Mesenteric fat pad (tissue), 1 donor: ENCODE measurements at places on chromosomes 11 and 22. TPM values are rescaled to one million over a fixed set of nuclear protein-coding genes. Genes with fewer than 3 reads are reported as not detected.
A peak's percentile ranks its signal among the peaks of the same experiment; 100 is the strongest.

Gene C11orf42
- total RNA-seq = not detected

DNA sequence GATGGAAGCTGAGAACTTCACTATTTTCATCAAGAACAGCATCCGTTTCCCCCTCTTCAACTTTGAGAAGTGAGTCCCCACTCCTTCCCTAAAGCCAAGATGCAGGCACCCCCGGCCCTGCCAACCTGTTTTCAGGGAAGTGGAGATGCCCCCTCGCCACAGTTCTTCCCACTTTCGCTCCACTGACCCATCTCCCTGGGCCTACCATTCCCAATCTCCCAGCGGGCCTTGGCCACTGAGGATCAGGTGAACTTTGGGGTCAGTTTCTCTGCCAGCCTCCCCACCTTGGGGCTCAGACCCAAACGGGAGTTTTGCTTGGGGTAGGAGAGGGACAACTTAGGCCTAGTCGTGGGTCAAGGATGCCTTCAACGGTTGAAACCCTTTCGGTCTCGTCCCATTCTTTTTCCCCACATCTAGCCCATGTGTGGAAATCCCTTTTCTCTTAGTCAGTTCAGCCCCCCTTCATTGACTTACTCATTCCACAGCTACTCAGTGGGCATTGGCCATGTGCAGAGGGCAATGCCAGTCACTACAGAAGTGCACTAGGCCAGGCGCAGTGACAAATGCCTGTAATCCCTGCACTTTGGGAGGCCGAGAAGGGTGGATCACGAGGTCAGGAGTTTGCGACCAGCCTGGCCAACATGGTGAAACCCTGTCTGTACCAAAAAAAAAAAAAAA lies 10.6 kb downstream of the P2RX3 start:
- no peak for DNase-seq

DNA sequence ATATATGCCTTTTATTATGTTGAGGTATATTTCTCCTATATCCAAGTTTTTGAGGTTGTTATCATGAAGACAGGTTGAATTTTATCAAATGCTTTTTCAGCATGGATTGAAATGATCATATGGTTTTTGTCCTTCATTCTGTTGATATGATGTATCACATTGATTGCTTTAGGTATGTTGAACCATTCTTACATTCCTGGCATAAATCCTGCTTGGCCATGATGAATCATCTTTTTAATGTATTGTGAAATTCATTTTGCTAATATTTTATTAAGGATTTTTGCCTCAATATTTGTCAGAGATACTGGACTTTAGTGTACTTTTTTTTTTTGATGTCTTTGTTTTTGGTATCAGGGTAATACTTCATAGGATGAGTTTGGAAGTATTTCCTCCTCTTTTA lies 283.8 kb upstream of the C11orf87 start:
- DNase-seq = no peak

GRCh38 chr11:36452961-36453360 lies 57.1 kb downstream of the TRAF6 start:
- no peak for DNase-seq

Gene IL17REL
- total RNA-seq = not detected

GRCh38 chr11:19919050-19919561 lies 206.5 kb downstream of the NAV2 start:
- DNase-seq = no peak

Gene NAALAD2
- 2.7 TPM for total RNA-seq

- no peak for DNase-seq
Measured at GRCh38 chr22:41023299-41023623, 69.1 kb upstream of the EP300 start.

DNA sequence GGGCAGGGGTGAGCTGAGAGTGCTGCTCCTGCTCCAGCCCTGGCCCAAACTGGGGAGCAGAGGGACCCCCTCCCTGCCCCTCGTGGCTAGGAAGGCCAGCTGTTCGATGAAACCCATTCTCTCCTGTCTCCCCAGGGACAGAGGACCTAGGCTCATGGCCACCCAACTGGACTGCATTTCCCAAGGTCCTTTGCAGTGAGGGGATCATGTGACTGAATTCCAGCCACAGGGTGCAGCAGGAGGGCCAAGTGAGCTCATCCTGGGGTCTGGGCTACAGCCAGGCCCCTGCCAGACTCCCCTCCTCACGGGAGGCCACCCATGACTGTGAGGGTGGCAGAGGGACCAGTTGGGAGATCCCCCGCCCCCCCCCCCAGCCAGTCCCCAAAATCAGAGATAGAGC lies 777.6 kb downstream of the TBC1D22A start:
- no peak for DNase-seq

DNA sequence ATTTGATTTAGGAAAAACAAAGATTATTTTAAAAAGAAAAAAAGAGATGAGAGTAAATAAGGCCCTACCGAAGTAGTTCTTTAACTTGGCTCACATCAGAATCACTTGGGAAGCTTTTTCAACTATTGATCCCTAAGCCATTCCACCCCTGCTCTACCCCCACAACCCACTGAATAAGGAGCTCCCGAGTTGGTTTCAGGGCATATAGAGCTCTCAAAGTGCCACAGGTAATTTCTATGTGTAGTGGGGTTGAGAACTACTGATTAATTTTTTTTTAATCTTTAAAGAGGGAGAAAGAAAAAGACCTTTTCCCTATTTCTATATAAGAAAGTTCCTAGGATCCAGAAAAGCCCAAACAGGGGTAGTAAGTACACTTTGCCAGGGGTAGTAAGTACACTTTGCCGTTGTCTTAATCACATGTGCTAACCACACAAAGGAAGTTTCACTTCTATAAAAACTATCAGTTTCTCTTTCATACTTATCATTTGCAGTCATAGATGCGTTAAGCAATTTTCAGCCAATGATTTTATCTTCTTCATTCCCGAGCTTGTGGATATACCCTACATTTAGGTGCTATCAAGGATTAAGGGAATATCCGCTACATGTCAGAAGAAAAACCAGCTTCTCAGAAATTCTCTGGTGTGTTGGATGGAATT lies 108.4 kb upstream of the ZC3H12C start:
- DNase-seq = no peak

Gene CCDC157
- total RNA-seq = 0.77 TPM

Gene SOX10
- not detected for total RNA-seq

Gene TANGO2
- total RNA-seq = 34.8 TPM

- DNase-seq = no peak
Measured at GRCh38 chr11:88359114-88359513, 21.6 kb upstream of the CTSC start.

- DNase-seq = no peak
Measured at GRCh38 chr11:32416301-32416700, 19.0 kb downstream of the WT1 start.

Gene MCHR1
- total RNA-seq = not detected

DNA sequence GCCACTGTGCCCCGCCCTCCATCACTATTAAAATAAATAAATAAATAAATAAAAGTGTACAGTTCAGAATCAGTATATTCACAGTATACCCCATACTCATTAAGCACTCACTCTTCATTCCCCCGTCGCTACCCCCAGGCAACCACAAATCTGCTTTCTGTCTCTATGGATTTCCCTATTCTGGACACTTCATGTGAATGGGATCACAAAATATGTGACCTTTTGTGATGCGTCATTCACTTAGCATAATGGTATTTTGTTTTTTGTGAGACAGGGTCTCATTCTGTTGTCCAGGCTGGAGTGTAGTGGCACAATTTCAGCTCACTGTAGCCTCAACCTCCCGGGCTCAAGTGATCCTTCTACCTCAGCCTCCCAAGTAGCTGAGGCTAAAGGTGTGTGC lies 52.8 kb downstream of the RBX1 start:
- DNase-seq = no peak

DNA sequence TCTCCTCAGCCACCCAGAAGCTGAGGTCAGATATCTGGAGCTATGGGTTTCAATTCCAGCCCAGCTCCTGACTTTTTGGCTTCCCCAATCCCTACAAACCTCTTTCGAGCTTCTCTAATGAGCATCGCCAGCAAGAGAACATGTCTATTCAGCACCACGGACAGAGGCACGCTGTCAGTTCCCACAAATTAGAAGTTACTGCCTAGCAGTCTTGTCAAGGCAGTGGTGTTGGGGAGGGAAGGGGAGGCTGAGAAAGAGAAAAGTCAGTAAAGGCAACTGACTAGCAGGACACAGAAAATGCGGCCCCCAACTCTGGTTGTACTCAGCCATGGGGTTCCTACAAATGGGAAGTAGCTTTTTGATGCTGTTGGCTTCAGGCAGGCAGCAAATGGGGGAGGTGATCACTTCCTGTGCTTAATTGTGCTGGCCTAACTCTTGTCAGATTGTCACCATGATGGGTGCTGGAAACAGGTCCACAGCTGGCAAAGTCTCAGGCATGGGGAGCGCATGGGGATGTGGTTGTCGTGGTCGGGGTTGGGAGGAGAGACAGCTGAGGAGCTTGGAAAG lies 205.9 kb downstream of the ST3GAL4 start:
- DNase-seq = no peak

Gene OR10A2
- total RNA-seq = not detected

- no peak for DNase-seq
Measured at GRCh38 chr22:34645375-34645774, 420.6 kb upstream of the ISX start.

DNA sequence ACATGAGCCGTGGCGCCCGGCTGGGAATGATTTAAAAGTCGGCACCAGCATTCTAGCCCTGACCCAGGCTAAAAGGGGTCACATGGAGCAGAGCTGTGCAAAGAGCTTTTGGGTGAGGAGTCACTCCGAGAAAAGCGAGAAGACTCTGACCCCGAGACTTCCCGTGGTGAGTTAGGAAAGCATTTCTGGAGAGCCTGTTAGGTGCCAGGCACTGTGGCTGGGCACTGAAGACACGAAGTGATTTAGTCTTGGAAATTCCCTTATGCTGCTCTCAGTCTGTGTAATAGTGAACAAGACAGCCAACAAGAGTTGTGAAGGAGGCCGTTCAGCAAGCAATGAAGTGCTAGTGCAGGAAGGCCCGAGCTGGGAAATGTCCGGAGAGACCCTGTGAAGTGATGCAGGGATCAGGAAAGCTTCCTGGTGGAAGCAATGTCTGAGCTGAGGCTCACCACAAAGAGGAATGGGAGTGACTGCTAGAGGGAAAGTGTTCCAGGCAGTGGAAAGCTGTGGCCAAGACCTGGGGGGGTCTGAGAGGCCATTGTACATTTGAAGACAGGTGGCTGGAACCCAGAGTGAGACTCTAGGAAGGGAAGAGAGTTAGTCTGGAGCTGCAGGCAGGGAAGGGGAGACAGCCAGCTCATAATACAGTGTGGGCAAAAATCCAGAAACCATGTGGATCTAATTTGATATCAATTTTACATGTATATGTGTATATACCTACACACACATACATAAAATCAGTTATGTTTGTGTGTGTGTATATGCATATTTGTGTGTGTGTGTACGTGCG lies 31.6 kb downstream of the MARK2 start:
- no peak for DNase-seq

DNA sequence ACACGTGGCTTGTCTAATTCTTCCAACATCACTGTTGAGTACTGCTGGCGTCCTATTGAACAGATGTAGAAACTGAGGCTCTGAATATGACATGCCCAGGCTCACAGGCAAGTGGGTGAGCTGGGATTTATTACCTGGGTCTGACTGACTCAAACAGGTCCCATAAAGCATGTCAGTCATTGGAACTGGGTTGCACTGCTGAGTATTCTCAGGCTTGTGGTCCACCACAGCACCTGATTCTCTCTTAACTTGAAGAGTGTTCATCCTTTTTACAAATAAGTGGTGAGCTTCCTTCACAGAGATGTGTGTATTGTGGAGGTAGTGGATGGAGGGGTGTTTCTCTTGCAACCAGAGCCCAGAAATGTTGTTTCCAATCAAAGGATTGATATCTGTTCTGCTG lies 44.5 kb downstream of the SC5D start:
- DNase-seq = no peak

- DNase-seq = no peak
Measured at GRCh38 chr11:10042699-10043098, 251.3 kb downstream of the SBF2 start.

- no peak for DNase-seq
Measured at GRCh38 chr11:129440028-129440713, 64.5 kb downstream of the BARX2 start.

DNA sequence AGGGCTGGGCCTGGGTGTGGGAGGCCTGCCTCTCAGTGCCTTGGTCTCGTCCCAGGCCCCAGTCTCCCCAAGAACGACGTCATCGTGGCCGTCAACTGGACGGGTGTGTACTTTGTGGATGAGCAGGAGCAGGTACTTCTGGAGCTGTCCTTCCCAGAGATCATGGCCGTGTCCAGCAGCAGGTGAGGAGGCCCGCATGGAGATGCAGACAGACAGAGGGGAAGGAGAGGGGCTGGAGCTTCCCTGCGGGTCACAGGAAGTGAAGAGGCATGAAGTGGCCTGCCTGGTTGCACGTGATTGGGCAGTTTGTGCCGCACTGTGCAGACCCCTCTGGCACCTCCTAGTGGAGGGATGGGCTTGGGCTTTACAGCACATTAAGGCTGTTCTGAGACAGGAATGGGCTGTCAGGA lies 70.4 kb downstream of the MYO7A start:
- peak; percentile 79 for DNase-seq

DNA sequence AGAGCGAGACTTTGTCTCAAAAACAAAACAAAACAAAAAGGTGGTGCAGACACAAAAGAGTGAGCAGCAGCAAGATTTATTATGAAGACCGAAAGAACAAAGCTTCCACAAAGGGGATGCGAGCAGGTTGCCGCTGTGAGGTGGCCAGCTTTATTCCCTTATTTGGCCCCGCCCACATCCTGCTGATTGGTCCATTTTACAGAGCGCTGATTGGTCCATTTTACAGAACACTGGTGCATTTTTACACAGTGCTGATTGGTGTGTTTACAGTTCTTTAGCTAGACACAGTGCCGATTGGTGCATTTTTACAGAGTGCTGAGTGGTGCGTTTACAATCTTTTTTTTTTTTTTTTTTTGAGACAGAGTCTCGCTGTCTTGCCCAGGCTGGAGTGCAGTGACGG lies 77.4 kb downstream of the CECR2 start:
- DNase-seq = no peak

DNA sequence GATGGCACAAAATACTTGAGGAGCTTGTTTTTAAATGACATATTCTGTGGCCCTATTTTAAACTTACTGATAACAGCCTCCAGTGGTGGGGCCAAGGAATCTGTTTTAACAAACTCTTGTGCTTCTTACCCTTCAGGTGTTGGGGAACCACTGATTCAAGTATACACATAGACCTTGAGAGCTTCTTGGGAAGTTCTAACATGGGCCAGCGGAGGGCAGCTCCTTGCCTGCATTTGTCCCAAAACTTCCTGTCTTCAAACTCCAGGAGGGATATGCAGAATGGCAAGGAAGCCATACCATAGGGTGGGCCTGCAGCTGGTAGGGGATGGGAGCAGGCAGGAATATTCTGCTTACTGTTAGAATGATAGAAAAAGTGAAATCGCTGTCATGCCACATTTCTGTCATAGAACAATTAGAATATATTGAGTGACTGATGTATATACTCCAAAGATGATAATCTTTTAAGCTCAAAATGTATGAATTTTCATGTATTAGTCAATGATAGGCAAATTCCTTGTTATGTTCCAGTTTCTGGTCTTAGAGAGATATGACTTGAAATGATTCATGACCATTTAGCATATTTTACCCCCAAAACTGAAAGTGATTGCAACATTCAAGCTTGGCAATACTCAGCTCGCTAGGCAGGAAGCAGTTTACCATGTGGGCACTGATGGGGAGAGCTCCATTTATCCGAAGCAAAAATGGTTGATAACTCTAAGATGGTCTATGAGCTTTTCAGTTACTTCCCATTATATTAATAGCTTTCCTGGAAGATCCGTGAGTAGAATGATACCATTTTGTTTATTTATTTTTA lies 9.2 kb downstream of the EXT2 start:
- no peak for DNase-seq

Gene KCNE3
- total RNA-seq = 13.3 TPM

Gene ZNF280A
- not detected for total RNA-seq

Gene TCN1
- total RNA-seq = not detected

GRCh38 chr22:31639436-31640039 lies 22.5 kb downstream of the PISD start:
- no peak for DNase-seq

Gene UPK2
- total RNA-seq = not detected

Gene CBL
- 30.4 TPM for total RNA-seq

Gene KCNJ11
- total RNA-seq = 3.5 TPM
